ENCODE measurements at places on chromosomes 5 and 9.

DNA sequence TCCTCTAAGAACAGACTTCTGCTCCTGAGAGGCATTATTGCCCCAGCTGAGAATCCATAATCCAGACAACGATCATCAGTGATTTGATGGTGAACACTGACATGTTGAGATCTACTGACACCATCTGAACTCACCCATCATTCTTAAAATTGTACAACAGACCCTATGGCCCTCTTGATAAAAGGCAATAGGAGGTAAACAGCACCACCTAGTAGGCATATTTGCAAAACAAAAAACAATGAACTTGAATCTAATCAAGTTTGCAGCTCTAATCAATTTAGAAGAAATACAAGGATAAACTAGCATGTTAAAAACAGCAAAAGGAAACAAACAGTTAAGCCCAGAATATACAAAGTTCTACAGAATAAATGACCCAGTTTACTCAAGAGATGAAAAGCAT lies 89.6 kb downstream of the SFXN1 start:
- no peak for DNase-seq

DNA sequence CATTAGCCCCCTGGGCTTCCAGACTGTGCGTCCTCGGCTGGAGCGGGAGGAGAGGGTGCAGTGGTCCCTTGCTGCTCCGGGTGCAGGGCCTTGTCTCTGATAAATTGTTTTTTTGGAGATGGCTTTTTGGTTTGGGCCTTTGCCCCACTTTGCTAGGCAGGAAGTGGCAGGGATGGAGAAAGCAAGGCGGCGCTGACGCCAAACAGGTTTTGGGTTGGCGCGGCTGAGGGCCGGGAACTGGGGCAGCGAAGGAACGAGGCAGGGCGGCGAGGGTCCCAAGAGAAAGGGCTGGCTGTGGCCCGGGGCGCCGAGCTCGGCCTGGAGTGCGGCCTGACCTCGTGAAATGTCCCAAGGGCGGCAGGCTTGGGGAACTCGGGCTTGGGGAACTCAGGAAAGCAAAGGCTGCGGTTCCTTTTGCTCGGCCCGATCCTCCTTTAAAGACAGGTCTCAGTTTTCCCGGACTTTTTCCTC lies 4.1 kb downstream of the LHX2 start:
- no peak for DNase-seq

- DNase-seq: no peak
These were observed 29.8 kb downstream of the PCDHAC2 start for GRCh38 chr5:140996060-140996459.

GRCh38 chr9:70413464-70413798 lies 1.0 kb downstream of the KLF9 start:
- DNase-seq: peak; percentile 63

GRCh38 chr5:135571066-135571609 lies 7.7 kb downstream of the CXCL14 start:
- no peak for DNase-seq

DNA sequence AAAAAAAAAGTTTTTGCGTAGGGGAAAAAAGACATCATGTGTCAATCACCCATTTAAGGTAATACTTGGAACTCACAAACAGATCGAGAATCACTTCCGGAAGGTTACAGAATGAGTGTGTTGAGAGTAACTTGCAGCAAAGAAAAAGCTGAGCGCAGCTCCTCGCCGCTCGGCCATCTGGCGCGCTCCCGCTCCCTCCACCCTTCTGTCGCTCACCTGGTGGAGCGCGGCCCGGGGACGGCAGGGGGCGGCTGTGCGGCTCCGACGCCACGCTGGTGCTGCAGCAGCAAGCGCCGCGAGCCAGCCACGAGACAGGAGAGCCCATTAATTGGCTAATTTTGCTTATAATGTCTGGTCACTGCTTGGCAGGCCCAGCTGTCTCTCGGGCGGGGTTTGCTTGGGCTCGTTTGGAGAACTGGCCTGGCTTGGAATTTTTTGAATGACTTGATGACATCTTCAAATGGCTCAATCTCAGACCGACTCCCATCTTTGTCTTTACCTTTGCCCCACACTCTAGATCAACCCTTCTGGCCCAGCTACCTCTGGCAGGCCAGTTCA lies 601.8 kb downstream of the CCDC171 start:
- peak; percentile 13 for DNase-seq

DNA sequence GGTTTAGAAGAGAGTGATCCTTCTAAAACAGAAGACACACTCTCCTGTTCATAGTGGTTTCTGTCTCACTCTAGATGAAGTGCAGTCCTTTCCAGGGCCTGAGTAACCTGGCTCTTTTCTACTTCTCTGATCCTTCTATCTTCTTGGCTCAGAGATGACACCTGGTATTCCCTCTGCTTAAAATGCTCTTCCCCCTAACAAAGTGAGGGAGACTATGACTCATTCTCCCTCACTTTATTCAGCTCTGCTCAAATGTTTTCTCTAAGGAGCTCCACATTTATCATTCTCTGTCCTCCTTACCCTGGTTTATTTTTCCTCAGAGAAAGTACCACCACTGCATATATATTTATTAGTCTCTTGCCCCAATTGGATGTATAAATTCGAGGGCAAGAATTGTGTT lies 24.6 kb downstream of the TUT7 start:
- DNase-seq: no peak

DNA sequence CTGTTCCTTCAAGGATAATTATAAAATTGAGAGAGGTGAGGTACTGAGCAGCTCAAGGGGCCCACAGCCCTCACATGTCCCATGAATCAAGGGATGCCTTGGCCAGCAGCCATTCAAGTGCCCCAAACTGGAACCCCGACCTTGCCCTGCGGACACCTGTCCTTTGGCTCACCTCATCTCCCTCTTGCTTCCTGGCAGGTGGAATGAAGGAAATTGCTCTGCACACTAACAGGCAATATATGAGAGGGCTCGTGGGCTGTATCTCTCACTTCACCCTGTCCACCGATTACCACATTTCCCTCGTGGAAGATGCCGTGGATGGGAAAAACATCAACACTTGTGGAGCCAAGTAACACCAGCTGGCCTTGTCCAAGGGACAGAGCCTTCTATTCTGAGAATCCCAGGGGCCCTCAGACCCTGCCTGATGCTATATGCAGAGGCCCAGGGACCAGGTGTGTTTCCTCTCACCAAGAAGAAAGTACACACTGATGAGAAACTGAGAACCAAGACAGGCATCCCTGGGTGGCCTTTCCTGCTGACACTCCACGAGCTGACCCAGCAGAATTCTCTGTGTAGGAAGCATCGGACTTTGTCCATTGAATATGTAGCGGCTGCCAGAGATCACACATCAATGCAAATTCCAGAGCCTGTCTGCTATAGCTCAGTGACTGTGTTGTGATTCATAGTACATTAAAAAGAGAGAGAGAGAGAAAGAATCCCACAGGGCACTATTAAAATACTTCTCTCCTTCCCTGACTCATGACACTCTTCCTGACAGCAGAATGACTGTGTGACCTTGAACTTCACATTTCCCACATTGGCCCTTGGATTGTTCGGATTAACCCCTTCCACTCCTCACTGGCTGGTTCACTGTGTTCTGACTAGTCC lies 92.6 kb downstream of the LIFR start:
- no peak for DNase-seq

DNA sequence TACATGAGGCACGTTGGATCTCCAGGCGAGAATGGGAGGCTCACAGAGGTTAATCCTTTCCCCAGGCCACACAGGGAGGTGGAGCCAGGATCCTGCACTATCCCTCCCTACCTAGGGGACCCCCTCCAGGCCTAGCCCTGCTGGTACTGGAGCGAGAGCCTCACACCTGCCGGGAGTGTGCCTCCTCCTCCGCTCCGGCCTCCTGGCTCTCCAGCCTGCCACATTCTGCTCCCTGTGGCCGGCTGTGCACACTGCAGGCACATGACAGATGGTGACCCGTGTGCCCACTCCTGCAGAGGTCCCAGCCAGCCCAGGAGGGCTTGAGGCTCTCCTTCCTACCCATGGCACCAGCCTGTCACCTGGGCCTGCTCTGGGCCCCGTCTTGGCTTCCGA lies 93.4 kb downstream of the RXRA start:
- no peak for DNase-seq

DNA sequence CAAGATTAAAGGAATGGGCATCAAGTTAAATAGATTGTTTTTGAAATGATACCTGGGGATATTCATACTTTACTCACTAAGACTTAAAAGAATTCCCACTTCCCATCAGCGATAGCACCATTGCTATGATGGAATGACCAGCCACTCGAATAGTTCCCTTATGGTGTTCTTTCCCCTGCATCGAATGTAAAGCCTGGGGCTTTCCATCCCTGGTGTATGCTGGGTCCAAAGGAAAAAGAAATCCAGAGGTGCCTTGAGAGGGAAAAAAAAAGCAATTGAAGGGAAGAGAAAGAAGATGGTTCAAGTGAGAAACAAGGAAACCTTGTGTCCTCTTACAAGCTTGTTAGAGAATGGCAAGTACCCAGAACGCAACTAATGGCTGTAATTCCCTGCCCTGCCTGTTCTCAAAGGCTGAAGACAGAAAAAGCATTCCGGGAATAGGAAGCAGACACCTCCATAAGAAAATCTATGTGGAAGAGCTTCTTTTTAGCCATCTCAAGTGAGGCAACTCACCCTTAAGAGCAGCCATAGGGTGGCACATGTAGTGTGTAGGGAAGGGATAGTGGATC lies 351.1 kb upstream of the DAB2 start:
- no peak for DNase-seq

- DNase-seq: no peak
These were observed 80.0 kb downstream of the OXCT1 start for GRCh38 chr5:41790038-41790776.

DNA sequence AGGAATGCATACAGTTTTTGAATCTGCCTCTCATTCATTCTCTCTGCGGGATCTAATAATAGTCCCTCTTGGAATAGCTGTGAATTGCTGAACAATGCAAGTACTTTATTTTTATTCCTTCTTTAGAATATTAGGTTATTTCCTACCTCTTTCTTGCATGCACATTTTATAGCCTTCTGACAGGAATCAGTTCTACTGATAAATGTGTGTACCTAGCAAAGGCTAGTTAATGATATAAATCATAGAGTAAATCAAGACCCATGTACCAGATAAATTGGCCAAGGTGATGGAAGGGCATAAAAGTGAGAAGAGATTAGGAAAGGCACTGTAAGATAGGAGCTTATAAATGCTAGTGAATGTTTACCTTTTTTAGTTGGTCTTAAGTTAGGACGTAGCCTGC lies 19.2 kb upstream of the UGCG start:
- no peak for DNase-seq

- no peak for DNase-seq
These were observed at the start of gene LARP1 for GRCh38 chr5:154755361-154756008. Gene LARP1, plus strand, starts transcription at chr5:154755377. Its CDS starts 381 bp downstream, at chr5:154755758.

DNA sequence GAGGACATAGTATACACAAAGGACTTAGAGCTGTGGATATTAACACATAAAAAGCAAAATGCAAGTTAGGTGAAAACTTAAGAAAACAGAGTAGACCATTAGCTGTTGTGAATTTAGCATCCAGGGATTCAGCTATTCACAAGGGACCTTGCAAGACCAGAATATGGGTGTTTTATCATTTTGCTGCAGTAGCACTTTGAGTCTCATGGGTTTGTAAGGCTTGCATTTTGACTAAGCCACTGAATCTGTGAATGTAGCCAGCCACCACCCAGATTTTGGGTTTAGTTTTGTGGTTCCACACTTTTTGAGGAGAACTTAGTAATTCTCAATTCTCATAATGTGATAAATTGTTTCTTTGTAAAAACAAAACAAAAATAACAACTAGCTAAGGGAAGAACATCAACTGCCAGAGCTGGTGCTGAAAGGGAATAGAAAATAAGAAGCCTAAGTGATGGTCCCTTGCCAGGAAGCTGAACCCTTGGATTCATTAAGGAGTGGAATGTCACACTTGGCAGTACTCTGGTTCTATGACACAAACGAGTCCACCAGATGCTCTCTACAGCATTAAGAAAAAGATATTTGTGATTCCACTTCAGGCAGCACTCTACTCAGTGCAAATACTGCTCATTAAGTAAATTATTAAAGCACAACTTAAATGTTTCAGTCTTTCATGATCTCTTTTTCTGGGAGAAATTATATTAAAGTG lies 557.4 kb upstream of the ZNF462 start:
- no peak for DNase-seq

- no peak for DNase-seq
These were observed 70.5 kb upstream of the SPRY4 start for GRCh38 chr5:142395334-142395733.

DNA sequence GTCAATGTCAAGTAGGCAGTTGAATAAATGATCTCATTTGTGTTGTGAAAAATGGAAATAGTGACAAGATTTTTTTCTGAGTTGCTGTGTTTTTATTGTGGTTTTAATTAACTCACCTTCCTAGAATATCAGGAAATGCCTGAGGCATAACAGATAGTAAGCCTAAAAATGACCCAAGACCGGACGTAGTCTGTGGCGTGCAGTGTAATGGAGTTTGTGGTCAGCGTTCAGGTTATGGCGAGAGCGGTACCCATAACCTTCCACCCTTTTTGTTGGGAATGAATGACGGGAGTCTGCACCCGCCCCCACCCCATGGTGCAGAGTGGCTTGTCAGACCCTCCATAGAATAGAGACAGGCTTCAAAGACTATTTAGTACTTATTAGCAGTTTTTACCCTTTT lies 119.3 kb downstream of the GALNT10 start:
- DNase-seq: no peak

DNA sequence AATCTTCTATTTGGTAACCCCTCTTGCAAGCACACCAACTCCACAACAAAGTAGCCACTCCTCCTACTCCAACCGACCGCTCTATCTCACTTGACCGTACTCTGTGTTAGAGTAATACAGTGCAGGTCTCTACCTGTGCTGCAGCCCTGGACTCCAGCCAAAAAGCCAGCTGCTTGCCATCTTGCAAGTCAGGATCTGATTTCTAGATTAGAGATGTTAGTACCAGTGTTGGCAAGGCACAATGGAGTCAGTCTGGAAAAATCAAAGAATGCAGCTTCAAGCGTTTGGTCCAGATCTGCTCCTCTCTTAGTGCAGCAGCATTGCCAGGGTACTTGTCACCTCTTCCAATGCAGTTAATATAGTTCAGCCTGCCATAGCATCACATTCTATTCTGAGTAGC lies 477.6 kb downstream of the ZSWIM6 start:
- DNase-seq: no peak

DNA sequence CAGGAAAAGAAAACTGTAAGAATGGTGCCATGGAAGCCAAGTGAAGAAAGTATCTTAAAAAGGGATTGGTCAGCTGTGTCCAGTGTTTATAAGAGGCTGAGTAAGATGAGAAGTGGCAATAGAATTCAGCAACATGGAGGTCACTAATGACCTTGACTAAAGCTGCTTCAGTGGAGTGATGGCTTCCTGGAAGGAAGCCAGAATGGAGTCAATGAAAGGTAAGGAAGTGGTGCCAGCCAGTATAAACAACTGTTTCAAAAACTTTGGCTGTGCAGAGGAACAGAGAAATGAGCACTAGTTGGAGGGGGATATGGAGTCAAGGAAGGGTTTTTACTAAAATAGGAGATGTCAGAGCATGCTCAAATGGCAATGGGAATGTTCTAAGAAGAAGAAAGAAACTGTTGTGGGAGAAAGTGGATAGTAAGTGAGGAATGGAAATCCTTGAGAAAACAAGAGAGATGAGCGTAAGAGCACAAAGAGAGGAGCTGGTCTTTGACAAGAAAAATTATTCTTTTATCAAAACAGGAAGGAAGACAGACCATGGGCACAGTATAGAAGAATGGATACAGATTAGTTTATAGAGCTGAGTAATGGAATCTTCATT lies 11.1 kb upstream of the NRG2 start:
- no peak for DNase-seq
